Upper lobe of right lung (tissue), 1 donor: ENCODE measurements at places on chromosomes 5 and 9. TPM values are rescaled to one million over a fixed set of nuclear protein-coding genes. Genes with fewer than 3 reads are reported as not detected.

DNA sequence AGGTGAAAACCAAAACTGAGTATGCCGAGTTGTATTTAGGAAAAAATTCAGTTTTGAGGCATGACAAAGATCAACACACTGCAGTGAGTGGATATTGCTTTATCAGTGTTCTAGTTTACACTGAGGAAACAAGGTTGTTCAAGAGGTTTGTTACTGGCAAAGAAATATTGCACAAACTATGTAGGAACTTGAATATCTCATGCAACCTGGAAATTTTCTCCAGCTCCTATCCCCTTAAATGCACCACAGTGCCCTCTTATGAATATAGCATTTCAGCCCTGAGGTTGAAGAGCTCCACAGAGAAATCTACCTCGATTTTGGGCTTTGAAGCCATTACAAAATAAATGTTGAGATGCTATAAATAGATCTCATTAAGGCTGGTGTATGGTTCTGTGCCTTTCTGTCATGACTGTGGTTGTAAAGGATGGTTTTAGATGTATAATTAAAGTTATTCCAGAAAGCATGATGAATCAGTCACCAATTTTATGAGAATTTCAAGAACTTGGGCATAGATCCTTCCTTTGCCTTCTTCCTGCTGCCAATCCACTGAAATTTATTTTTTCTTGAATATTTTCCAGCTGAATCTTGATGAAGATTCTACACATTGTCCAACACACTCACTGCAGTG, 159.3 kb downstream of the SPATA31D1 start:
- no peaks in the 10 kb centered on the region for H3K4me1 ChIP-seq
- no peak overlapping the region for H3K4me3 ChIP-seq
- DNase-seq = no peak

GRCh38 chr5:154087260-154087659, 48.5 kb downstream of the MFAP3 start:
- no peak overlapping the region for H3K27ac ChIP-seq
- H3K27me3 ChIP-seq = no peaks in the 10 kb centered on the region
- DNase-seq = no peak
- no peaks in the 10 kb centered on the region for H3K4me1 ChIP-seq

GRCh38 chr5:7066471-7067235, 329.3 kb upstream of the ADCY2 start:
- H3K4me3 ChIP-seq = no peak overlapping the region
- DNase-seq = no peak
- H3K36me3 ChIP-seq = no peaks in the 10 kb centered on the region
- no peak overlapping the region for H3K27ac ChIP-seq

GRCh38 chr5:136030956-136031611, 2.3 kb downstream of the TGFBI start:
- H3K27ac ChIP-seq = no peak overlapping the region
- no peaks in the 10 kb centered on the region for H3K27me3 ChIP-seq
- no peak for DNase-seq

DNA sequence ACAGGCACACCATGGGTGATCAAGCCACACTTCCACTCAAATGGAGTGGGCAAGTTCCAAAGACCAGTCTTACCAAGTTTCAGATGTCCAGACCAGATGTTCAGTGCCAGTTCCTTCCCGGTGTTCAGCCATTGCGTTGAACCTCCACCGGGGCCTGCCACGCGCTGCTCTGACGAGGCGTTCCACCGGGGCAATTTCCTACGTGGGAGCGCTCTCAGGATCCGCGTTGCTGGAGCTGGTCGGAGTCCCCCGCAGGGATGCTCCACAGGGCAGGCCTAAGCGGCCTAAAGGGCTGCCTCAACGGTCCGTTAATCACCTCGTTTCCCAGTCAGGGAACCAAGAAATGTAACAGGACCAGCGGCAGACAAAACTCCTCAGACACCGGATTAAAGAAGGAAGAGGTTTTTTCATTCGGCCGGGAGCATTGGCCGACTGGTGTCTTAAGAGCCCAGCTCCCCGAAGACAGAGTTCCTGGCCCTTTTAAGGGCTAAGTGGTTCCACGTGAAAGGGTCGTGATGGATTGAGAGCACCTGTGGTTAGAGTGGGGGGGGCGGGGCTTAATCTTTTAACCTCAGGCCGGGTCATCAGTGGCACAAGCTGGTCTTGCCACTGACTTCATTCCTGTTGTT, 35.7 kb upstream of the PPP1R26 start:
- no peaks in the 10 kb centered on the region for H3K27me3 ChIP-seq
- peak overlapping the region; percentile 55 for H3K27ac ChIP-seq
- H3K4me3 ChIP-seq = peak overlapping the region; percentile 35
- DNase-seq = no peak
- no peaks in the 10 kb centered on the region for H3K36me3 ChIP-seq

- H3K36me3 ChIP-seq = no peaks in the 10 kb centered on the region
- H3K4me3 ChIP-seq = no peak overlapping the region
- no peak overlapping the region for H3K27ac ChIP-seq
- no peak for DNase-seq
- no peaks in the 10 kb centered on the region for H3K4me1 ChIP-seq
- H3K27me3 ChIP-seq = no peaks in the 10 kb centered on the region
These were observed 172.4 kb upstream of the TARS1 start for GRCh38 chr5:33268374-33268773.

DNA sequence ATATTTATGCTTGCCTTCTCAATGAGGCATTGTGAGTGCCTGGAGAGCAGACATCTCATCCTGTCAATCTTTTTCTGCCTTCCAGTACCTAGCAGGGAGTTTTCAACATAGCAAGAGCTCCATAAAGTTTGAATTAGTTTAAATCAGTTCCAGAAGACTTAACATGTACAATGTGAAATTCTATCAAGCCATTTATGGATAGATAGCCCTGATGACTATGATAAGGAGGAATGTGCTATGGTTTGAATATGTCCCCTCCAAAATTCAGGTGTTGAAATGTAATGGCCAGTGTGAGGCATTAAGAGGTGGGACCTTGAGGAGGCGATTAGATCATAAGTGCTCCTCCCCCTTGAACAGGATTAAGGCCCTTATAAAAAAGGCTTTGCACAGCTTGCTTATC, 306.9 kb upstream of the SMARCA2 start:
- no peak overlapping the region for H3K27ac ChIP-seq
- no peak for DNase-seq
- H3K4me3 ChIP-seq = no peak overlapping the region
- no peaks in the 10 kb centered on the region for H3K4me1 ChIP-seq
- H3K27me3 ChIP-seq = peaks cover 9% of the 10 kb centered on the region

DNA sequence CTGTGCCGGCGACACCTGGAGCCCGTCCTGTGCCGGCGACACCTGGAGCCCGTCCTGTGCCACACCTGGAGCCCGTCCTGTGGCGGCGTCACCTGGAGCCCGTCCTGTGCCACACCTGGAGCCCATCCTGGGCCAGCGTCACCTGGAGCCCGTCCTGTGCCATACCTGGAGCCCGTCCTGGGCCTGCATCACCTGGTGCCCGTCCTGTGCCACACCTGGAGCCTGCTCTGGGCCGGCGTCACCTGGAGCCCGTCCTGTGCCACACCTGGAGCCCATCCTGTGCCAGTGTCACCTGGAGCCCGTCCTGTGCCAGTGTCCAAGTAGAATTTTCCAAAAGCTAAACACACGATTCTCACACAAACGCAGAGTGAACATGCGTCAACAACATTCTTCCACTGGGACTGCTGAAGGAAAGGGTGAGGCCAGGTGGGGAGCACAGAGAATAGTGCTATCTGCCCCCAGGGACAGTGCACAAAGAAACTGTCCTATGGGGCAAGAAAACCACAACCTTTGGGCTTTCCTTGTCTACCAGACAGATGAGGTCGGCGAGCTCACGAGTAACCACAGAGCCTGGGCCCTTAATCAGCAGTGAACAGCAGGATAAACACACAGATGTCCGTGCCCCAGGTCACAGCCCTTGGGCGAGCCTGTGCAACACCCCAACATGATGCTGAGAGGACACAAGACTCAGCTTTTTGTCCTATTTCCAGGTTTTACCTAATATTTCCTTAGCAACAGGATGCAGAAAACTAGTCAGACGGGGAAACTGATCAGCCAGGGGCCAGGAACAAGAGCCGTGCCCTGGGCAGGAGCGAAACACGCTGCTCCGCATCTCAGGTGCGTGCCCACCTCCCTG, 7.9 kb downstream of the QSOX2 start:
- no peaks in the 10 kb centered on the region for H3K27me3 ChIP-seq
- H3K36me3 ChIP-seq = peaks cover 6% of the 10 kb centered on the region
- no peak overlapping the region for H3K4me3 ChIP-seq
- H3K27ac ChIP-seq = no peak overlapping the region
- DNase-seq = no peak
- peaks cover 5% of the 10 kb centered on the region for H3K4me1 ChIP-seq

DNA sequence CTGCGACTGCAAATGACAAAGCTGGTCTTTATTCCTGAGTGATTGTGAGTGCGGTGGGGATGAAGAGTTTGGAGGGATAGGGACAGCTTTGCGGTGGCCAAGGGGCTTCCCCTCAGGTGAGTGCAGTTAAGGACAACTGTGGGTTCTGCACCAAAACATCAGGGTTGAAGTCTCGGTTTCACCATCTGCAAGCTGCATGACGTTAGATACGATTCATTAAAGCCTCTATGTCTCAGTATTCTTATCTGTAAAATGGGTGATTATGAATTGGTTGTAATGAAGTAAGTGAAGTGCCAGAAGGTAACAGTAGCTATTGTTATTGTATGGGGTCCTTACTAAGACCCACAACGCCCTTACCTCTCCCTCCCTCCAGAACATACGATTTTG, 226.8 kb upstream of the DAPK1 start:
- no peak overlapping the region for H3K4me3 ChIP-seq
- H3K36me3 ChIP-seq = no peaks in the 10 kb centered on the region
- H3K27ac ChIP-seq = no peak overlapping the region
- DNase-seq = no peak

- peaks cover 12% of the 10 kb centered on the region for H3K4me1 ChIP-seq
- DNase-seq = no peak
- no peak overlapping the region for H3K4me3 ChIP-seq
- H3K36me3 ChIP-seq = no peaks in the 10 kb centered on the region
These were observed 10.8 kb upstream of the KIF27 start for GRCh38 chr9:83932011-83932410.

DNA sequence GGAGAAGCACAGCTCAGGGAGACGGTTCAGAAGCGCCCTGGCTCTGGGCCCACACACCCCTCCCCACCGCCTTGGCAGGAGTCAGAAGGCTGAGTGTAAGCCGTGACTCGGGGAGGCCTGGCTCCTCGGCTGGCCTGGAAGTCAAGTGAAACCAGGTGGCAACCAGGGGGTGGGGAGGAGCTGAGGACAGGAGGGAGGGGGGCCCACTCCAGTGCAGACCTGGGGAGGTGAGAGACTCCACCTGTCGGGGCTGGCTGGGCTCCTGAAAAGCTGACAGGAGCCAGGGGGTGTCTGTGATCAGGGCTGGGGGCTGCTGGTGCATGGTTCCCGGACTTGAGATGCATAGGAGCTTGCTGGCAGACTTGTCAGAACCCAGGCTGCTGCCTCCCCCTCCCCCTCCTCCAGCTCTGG, 150.2 kb upstream of the PHYKPL start:
- no peak overlapping the region for H3K4me3 ChIP-seq
- H3K27ac ChIP-seq = no peak overlapping the region
- no peak for DNase-seq

DNA sequence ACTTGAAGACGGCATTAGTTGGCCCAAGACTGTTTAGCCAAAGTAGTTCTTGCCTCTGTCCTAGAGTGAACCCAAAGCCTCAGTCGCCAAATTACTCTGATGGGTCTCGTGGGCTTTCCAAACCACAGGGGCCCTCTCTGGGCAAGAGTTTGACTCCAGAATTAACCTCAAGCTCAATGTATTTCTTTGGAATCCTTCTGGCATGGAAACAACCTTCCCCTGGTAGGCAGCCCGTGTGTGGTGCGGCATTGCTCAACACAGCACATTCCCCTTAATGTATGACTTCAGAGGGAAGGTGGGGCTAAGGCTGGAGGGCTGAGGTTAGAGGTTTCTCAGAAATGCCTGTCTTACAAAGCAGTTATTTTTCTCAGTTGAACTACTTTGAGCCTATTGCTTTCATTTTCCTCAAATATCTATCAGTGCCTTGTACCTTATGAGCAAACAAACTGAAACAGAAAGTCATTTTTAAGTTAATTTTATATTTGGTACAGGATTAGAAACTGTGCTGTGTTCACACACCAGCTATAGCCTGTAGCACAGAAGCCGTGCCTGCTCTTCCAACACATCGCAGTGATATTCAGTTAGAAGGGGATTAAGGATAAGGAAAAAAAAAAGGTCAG, 123.9 kb upstream of the HAPLN1 start:
- peak; percentile 65 for DNase-seq
- no peaks in the 10 kb centered on the region for H3K27me3 ChIP-seq
- no peak overlapping the region for H3K27ac ChIP-seq
- no peaks in the 10 kb centered on the region for H3K36me3 ChIP-seq

DNA sequence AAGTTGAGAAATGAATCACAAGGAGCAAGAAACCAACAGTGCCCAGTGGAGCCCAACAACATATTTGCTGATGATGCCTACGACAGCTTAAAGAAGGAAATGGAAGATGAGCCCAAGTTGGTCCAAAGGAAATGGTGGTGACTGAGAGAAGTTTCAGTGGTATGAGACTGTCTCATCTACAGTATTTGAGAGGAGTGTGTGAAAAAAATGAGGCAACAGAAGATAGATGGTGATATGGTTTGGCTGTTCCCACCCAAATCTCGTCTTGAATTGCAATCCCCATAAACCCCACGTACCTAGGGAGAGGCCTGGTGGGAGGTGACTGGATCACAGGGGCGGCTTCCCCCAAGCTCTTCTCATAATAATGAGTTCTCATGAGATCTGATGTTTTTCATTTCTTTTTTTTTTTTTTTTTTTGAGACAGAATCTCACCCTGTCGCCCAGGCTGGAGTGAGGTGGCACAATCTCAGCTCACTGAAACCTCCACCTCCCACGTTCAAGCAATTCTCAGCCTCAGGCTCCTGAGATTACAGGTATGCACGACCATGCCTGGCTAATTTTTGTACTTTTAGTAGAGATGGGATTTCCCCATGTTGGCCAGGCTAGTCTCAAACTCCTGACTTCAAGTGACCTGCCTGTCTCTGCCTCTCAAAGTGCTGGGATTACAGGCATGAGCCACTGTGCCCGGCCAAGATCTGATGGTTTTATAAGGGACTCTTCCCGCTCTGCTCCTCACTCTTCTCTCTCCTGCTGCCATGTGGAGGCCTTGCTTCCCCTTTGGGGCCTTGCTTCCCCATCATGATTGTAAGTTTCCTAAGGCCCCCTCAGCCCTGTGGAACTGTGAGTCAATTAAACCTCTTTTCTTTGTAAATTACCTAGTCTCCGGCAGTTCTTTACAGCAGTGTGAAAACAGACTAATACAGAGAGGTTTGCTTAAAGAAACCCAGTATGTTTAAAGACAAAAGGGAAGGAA, 30.2 kb downstream of the EFCAB9 start:
- peaks cover 21% of the 10 kb centered on the region for H3K36me3 ChIP-seq
- H3K4me3 ChIP-seq = no peak overlapping the region
- no peak overlapping the region for H3K27ac ChIP-seq
- H3K4me1 ChIP-seq = no peaks in the 10 kb centered on the region
- H3K27me3 ChIP-seq = no peaks in the 10 kb centered on the region

MAP3K1 gene
- total RNA-seq = 20.3 TPM

IFNB1 gene
- total RNA-seq = not detected

PCDHB3 gene
- 1.9 TPM for total RNA-seq

IRX2 gene
- 56.4 TPM for total RNA-seq

UBAP2 gene
- total RNA-seq = 36.2 TPM

NOXA1 gene
- 6.5 TPM for total RNA-seq

CHSY3 gene
- total RNA-seq = 5.7 TPM

PCDHA8 gene
- total RNA-seq = 0.49 TPM
